Activated T-helper 2 cell treated with anti-CD3 and anti-CD28 coated beads, Interferon-gamma antibody, Interleukin-2, Interleukin-4, amounts not matched to agents 10 μg/mL and 5 μg/mL and 100 μg/mL, durations not matched to agents 14 hours and 24 hours and 36 hours (primary cell): ENCODE measurements at places on chromosomes 7 and 10. TPM values are rescaled to one million over a fixed set of nuclear protein-coding genes. Genes with fewer than 3 reads are reported as not detected.

GRCh38 chr10:10589540-10590303 lies 427.9 kb upstream of the CELF2 start:
- no peak for DNase-seq

ERVW-1 gene
- total RNA-seq = not detected in 2 replicates

ANK3 gene
- total RNA-seq = 14.4 and 16.8 TPM in 2 replicates

GSTK1 gene
- 166 and 168 TPM in 2 replicates for total RNA-seq

- no peak for DNase-seq
These were observed 47.9 kb downstream of the COL1A2 start for GRCh38 chr7:94442639-94443038.

CAMK2B gene
- total RNA-seq = 1.9 and 2.1 TPM in 2 replicates

PLAU gene
- total RNA-seq = 1.7 and 1.8 TPM in 2 replicates

GIMAP4 gene
- total RNA-seq = 36.7 and 39.1 TPM in 2 replicates

GRCh38 chr10:75616874-75617478 lies 185.6 kb downstream of the LRMDA start:
- DNase-seq = no peak
